ENCODE measurements at places on chromosomes 4 and X.

- peak; percentile 39 for DNase-seq
Measured at GRCh38 chr4:86910820-86911684, 18.8 kb upstream of the C4orf36 start.

GRCh38 chr4:108762559-108763225, at the start of gene ETNPPL:
Gene ETNPPL (minus strand): TSS chr4:108763053. CDS start chr4:108762898, 155 bp downstream.
- DNase-seq, result peak; percentile 66

DNA sequence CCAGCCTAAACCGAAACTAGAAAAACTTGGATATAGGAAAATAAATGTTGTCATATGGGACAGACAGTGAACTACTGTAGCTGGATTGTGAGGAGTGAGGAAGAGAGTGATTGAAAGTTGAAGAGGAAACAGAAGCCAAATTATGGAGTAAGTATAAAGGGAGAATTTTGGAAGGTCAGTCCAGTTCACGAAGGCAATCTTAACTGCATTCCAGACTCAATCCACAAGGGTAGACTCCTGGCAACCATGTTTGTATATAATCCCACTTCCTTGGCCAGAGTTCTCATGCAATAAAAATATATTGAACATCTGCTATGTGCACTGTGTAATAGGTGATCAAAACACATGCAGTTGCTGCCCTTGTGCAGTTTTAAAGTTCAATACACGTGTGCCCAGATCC, 58.6 kb upstream of the CAMK2D start:
- no peak for DNase-seq

DNA sequence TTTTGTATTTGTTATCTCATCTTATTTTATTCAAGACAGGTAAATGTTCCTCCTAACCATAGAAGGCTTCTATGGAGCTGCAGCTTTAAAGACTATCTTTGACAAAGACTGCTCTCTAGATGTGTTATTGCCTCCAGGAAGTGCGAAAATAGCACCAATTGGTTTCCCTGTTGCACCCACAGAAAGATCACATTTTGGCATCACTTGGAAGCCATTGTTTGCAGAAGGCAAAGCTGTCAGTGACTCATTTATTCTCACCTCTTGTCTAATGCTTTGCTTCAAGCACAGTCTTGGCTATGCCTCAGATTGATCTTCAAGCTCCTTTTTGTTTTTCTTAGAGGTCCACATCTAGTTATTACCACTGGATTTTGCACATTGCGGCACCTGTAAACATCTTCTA, 150.3 kb downstream of the PCDH7 start:
- no peak for DNase-seq

GRCh38 chr4:87188048-87188447, 32.4 kb downstream of the KLHL8 start:
- DNase-seq, result no peak

DNA sequence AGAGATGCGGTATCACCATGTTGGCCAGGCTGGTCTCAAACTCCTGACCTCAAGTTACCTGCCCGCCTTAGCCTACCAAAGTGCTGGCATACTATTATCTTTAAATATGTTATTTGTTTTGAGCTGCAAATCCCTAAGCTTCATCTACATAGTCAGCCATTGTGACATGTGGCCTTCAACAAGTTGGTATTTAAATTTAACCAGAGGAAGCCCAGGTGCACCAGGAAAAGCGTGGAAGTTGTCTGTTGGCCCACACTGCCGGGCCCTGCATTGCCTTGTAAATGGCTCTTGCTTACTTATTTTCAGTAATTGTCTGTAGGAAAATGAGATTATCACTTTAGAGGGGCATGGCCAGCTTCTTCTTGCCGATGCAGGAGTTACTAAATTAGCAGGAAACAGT, 6.0 kb downstream of the WWC2 start:
- no peak for DNase-seq

DNA sequence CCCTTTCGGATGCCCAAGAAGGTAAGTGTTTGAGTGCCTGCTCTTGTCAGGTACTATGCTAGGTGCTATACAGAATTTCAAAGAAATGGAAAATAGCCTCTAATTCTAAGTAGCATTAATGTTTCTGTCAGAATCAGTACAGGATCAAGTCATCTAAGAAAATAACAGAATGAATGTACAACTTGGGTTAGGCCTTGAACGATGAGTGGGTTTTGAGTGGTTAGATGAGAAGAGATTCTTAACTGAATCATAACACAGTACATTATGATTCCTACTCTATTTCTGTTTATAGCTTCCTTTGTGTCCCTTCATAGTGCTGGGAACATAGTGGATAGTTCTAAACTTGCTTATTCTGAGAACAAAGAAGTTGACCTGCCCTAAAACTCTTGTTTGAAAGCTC, 253.9 kb downstream of the GLUD2 start:
- DNase-seq, result no peak

GRCh38 chrX:17038277-17038676, 91.8 kb downstream of the REPS2 start:
- DNase-seq, result no peak

DNA sequence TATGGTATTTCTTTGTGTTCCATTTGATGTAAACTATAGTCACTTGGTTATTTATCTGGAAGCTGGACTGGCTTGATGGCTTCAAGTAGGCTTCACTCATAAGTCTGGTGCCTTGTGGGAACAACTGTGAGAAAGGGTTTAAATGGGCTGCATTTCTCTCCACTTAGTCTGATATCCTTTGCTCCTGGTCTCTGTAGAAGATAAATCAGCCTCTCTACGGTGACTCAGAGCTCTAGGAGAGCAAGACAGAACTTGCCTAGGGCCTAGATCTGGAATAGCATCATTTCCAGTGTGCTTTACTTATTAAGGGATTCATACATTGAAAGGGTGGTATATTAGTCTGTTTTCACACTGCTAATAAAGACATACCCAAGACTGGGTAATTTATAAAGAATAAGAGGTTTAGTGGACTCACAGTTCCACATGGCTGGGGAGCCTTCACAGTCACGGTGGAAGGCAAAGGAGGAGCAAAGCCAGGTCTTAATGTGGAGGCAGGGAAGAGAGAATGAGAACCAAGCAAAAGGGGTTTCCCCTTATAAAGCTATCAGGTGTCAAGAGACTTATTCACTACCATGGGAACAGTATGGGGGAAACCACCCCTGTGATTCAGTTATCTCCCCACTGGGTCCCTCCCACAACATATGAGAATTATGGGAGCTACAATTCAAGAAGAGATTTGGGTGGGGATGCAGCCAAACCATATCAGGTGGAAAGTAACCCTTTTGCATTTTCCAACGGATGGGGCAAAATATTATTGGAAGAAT, 1746.4 kb upstream of the PCDH7 start:
- no peak for DNase-seq

DNA sequence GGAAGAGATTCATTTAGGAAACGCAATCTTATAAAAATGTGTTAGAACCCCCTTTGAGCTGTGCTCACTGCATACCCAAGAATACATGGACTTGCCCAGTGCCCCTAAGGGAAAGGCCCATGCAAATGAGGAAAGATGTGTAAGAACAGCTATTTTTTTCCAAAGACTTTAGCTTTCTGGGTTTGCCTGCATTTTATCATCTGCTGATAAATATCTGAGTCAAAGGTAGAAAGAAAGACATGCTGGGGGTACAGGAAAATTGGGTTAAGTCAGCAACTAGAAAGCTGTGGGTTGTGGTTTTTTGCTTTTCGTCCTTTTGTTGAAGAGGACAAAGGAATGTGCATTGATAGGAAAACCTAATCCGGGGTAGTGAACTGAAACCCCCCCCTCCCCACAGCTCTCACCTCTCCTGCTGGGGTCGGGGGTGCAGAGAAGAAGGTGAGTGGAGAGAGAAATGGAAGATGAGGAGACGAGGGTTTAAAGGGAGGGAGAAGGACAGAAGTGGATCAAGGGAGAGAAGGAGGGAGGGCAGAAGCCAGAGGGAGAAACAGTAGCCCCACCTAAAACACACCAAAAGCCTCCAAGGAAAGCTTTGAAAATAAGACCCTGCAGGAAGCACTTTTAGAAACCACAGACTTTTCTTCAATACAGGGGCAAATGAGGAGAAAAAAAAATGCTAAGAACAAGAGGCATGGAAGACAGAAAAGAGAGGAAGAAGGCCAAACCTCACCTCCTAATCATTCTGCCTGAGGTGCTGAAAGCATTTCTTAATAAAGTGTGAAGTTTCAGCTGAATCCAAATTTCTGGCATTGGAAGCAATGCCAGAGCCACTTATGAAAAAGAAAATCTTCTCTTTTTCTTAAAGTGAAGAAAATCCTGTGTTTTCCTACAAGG, 49.3 kb downstream of the KDR start:
- DNase-seq, result no peak

GRCh38 chr4:83362492-83363329, 28.1 kb upstream of the HPSE start:
- DNase-seq, result no peak

GRCh38 chr4:54967289-54967688, 158.1 kb downstream of the KDR start:
- DNase-seq, result no peak

DNA sequence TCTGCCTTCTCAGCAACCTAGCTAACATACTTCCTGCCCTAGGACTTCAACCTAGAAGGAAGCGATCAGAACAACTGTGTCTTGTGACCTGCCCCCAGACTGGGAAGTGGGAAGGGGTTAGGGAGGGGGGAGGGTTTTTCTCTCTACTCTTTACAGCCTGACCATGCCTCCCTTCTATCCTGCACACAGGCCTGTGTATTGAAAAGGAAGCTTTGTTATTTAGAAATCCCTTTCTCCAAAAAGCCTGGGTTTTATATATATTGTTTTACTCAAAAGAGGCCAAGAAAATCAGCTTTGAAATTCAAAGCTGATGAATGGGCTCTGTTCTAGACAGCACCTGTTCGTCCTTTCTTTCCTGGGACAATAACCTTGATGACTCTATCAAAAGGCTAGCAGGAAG, 35.2 kb upstream of the SMS start:
- DNase-seq, result no peak

DNA sequence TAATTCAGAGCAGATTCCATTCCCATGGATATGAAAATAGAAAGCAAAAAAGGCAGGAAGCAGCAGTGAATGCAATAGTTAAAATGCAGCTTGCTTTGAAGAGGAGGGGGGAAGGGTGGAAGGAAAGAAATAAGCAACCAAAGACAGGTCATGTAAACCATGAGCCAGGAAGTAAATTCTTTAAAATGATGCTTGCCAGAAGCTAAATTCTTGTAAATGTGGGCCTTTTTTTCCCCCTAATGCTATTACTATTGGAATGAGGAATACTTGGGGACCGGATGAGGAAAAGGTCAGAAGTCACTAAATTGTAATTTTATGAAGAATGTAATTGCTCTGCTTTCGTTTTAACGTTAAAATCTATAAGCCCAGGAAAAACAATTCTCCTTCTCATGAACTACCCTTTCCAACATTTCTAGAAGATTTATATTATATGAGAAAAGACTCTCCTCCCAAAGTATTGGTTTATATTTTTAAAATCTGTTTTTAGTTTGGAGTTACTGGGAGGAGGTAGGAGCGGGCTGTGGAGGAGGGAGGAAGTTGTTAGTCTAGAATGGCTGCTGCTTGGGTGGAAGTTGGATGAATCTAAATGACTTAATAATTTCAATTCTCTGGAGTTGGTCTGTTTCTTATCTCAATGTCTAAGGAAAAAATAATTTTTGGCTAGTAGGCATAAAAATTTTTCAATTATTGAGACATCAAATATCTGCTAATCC, 77.6 kb upstream of the PCDH18 start:
- no peak for DNase-seq

- DNase-seq, result no peak
Measured at GRCh38 chr4:73068491-73069337, 802 bp downstream of the COX18 start.

- DNase-seq, result no peak
Measured at GRCh38 chr4:111849746-111850284, 295.4 kb upstream of the FAM241A start.

GRCh38 chrX:14232688-14233087, 203.0 kb upstream of the GEMIN8 start:
- no peak for DNase-seq

DNA sequence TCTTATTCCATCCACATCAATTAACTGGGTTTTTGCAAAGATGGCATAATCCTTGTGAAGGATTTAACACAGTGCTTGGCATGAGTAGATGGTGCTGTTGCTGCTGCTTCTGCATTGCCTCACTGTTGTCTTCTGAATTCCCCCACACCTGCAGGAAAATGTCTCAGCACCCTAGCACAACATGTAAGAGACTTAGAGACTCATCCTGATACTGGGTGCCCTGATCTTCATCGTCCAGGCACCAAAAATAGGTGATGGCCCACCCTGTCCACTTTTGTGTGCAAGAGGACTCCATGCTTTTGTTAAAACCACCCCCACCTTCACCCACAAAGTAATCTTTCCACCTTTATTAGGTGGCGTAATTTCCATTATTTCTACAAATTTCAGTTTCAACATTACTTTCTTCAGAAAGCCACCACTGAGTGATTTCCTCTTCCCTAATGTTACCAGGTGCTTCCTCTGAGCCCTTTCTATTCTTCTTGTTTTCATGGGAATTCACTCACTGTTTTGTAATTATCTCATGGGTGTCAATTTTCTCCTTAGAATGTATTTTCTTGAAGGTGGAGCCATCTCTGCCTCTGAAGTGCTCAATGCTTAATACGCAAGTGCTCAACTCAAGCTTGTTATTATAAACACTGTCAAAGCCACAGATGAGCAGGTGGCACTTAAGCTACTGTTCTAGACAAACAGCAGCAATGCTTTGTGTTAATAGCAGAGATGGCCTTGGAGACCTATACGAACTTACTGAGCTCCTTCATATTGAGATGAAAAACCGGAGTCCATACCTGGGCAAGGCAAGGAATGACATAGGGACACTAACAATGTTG, 89.5 kb downstream of the HS3ST1 start:
- no peak for DNase-seq

GRCh38 chr4:54496412-54496811, 161.3 kb upstream of the KIT start:
- DNase-seq, result no peak

DNA sequence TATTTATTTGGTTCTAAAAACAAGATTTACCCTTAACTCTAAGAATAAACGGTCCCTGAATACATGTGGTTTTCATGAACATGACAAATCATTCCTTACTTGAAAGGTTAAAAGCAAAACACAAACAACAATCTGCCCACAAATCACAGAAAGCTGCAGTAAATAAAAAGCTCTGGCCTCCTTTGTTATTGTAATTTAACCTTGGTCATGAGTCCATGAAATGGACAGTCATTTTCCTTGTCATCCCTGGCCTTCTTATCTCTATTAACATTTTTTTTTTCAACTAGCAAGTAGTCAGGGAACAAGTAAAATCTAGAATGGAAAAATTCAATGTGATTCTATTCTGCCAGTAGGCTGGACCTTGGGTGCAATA, 92.7 kb downstream of the SCD5 start:
- no peak for DNase-seq

DNA sequence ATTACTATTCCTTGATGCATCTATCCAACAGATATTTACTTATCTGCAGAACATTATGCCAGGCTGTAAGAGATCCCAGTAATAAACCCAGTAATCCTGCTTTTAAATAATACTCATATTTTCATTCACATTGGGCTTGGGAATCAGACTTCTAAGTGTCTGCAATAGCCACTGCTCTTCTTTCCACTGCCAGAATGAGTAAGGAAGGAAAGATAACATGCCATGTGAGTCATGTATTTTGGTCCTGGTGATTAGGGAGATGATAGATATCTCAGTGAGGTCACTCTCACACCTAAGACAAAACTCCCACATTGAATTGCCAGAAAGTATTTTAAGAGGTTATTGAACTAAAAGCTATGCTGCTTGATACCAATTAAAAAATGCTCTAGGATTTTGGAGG, 13.9 kb upstream of the HEPH start:
- no peak for DNase-seq

- DNase-seq, result no peak
Measured at GRCh38 chrX:77446029-77446585, 1.1 kb upstream of the FGF16 start.

- peak; percentile 90 for DNase-seq
Measured at GRCh38 chrX:154534526-154535322, 11.9 kb downstream of the G6PD start.
